ENCODE measurements at places on chromosomes 4 and X.

GRCh38 chr4:99971453-99972111 lies 21.5 kb upstream of the H2AZ1 start:
- no peak for DNase-seq
- no peaks in the 10 kb centered on the region for H3K4me1 ChIP-seq
- no peak overlapping the region for H3K27ac ChIP-seq
- H3K4me3 ChIP-seq: no peak overlapping the region
- H3K27me3 ChIP-seq: peaks cover 4% of the 10 kb centered on the region

- H3K27ac ChIP-seq: no peak overlapping the region
- DNase-seq: no peak
- H3K27me3 ChIP-seq: no peaks in the 10 kb centered on the region
- no peaks in the 10 kb centered on the region for H3K36me3 ChIP-seq
- no peak overlapping the region for H3K4me3 ChIP-seq
Observed at GRCh38 chr4:171532968-171533367, 280.2 kb upstream of the GALNTL6 start.

DNA sequence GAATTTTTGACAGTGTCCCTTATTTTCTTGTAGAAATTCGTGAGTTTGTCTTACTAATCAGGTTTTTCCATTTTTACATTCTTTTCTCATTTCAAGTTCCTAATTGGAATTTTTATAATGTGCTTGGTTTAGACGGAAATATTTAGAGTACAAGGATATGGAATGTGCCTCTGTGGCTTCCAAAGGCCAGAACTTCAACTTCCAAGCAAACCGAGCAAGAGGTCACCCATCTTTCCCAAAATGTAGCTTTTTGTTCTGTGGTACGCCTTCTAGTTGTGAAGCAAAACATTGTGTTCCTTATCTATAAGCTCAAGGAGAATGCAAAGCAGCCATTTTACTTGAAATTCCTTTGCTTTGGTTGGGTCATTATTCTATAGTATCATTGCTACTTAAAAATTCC lies 212.8 kb upstream of the PACRGL start:
- no peak overlapping the region for H3K27ac ChIP-seq
- H3K4me3 ChIP-seq: no peak overlapping the region
- H3K36me3 ChIP-seq: no peaks in the 10 kb centered on the region
- DNase-seq: no peak

DNA sequence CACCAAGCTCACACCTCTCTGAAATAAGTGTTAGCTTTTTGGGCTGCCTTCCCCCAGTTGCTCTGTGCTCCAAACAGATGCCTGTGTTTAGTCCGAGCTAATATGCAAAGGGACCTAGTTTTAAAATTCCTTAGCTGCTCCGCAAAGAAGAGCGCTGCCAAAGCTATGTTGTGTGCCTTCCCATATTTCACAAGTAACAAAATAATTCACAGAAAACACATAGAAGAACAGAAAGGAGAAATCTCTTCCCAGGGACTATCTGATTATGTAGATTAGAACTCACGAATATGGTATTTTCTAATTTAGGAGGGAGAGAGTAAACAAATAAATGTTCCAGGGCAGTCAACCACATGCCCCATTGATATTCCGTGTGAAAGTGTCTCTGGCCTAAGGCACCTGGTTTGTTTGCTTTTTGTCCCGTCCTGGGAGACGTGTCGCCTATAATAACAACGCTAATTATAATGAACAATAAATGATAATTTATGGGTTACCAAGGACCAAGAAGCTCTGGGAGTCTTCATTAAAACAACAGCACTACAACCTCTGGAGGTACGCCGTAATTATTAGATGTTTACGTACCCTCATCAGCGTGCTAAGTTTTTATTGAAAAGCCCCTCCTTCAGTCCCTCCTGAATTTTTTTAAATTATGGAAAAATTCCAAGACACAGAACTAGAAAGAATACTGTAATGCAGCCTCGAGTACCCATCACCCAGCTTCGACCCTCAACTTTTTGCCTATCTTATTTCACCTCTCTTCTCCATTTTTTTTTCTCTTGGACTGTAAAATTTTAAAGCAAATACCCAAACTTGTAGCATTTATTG lies 1.2 kb upstream of the CCNG2 start:
- peak overlapping the region; percentile 95 for H3K27ac ChIP-seq
- H3K4me1 ChIP-seq: peaks cover 65% of the 10 kb centered on the region
- no peaks in the 10 kb centered on the region for H3K27me3 ChIP-seq
- peak; percentile 22 for DNase-seq

GRCh38 chrX:86148594-86148993 lies 343 bp downstream of the DACH2 start:
- DNase-seq: no peak
- H3K27ac ChIP-seq: no peak overlapping the region
- H3K4me1 ChIP-seq: no peaks in the 10 kb centered on the region
- no peaks in the 10 kb centered on the region for H3K27me3 ChIP-seq
- peak overlapping the region; percentile 58 for H3K4me3 ChIP-seq
- H3K36me3 ChIP-seq: no peaks in the 10 kb centered on the region

DNA sequence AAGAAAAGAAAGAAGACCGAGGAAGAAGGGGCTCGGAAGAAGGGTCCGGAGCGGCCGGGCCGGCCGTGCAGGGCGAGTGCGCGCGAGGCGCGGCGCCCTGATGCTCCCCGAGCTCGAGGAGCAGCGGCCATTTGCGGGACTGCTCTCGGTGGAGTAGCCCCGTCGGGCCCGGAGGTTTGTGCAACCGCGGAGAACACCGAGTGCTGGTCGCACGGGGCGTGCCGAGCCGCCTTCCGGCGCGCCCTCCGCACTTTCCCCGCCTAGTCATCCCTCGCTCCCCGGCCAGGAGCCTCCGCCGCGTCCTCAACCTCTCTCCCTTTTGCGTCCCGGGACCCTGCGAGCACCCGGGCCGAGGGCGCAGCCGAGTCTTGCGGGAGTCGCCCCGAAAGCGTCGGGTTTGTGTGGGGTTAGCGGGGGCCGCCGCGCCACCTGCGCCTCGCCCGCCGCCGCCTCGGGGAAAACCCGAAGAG lies 127.4 kb downstream of the LAS1L start:
- no peaks in the 10 kb centered on the region for H3K4me1 ChIP-seq
- peak overlapping the region; percentile 8 for H3K4me3 ChIP-seq
- DNase-seq: peak; percentile 15
- no peak overlapping the region for H3K27ac ChIP-seq
